ENCODE measurements at places on chromosomes 5 and 9. TPM values are rescaled to one million over a fixed set of nuclear protein-coding genes. Genes with fewer than 3 reads are reported as not detected.

The CD180 gene
- 3.0 TPM for total RNA-seq

The QRFP gene
- total RNA-seq: not detected

The STPG3 gene
- total RNA-seq: not detected

The RAD23B gene
- 78.4 TPM for total RNA-seq

The GPR151 gene
- not detected for total RNA-seq

The SLC4A9 gene
- total RNA-seq: not detected

The ST8SIA4 gene
- total RNA-seq: 19.7 TPM

The PCDH12 gene
- 10.3 TPM for total RNA-seq

DNA sequence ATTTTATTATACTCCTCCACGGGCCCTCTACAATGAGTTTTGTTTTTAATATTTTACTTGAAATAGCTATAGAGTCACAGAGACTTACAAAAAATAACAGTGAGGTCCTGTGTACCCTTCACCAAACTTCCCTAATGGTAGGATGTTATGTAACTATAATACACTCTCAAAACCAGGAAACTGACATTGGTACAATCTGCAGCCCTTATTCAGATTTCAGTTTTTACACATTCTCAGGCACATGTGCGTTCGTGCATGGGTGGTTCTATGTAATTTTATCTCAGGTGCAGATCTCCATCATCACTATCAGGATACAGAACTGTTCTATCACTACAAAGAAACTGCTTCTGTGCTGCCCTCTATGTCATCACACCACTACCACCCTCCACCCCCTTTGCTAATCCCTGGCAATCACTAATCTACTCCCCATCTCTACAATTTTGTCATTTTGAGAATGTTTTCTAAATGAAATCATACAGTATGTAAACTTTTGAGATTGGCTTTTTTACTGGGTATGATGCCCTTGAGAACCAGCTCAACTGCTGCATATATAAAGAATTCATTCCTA is 16.4 kb downstream of the RAB14 start:
- H3K36me3 ChIP-seq: no peaks in the 10 kb centered on the region
- peak overlapping the region; percentile 67 for H3K27ac ChIP-seq
- H3K27me3 ChIP-seq: no peaks in the 10 kb centered on the region
- no peaks in the 10 kb centered on the region for H3K4me1 ChIP-seq
- DNase-seq: no peak

- no peaks in the 10 kb centered on the region for H3K36me3 ChIP-seq
- no peak overlapping the region for H3K27ac ChIP-seq
- H3K27me3 ChIP-seq: no peaks in the 10 kb centered on the region
- no peak overlapping the region for H3K4me3 ChIP-seq
- no peak for DNase-seq
- no peaks in the 10 kb centered on the region for H3K4me1 ChIP-seq
Observed at GRCh38 chr9:94625835-94626234, 13.5 kb downstream of the FBP1 start.

GRCh38 chr9:14423815-14424261 is 109.9 kb upstream of the NFIB start:
- H3K36me3 ChIP-seq: no peaks in the 10 kb centered on the region
- no peaks in the 10 kb centered on the region for H3K4me1 ChIP-seq
- H3K27me3 ChIP-seq: no peaks in the 10 kb centered on the region
- no peak overlapping the region for H3K4me3 ChIP-seq

DNA sequence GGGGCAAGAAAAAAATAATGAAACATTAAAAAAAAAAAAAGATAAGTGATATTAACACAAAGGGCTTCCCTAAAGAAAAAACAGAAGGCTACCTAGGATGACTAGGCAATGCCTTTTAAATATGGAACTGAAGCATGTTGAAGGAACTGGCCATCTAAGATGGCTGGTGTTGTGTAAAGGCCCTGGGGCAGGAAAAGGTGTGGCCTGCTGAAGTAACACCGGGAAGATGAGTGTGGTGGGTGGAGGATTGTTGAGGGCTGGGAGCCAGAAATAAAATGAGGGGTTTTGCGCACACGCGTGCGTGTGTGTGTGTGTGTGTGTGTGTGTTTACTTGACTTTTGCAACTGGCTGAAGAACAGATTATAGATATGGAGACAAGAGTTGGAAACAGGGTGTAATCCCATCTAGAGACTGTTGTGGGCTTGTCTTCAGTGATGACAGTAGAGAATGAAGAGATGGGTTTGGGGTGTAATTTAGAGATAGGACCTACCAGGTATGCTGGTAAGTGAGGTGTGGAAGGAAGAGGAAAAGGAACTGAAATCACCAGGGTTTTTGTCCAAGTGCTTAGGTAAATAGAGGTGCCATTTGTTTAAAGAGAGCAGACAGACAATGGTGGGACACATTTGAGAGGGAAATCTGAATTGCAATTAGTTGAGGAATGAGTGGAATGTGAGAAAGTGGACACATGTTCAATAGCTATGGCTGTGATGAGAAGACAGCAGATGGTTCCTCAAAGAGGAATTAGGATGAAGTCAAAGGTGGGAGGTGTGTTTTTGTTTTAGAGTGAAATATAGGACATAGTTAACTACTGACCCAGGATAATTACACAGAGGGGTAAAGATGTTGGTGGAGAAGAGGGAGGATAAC is 33.9 kb downstream of the RAD23B start:
- no peaks in the 10 kb centered on the region for H3K36me3 ChIP-seq
- no peaks in the 10 kb centered on the region for H3K27me3 ChIP-seq
- no peak for DNase-seq
- H3K4me1 ChIP-seq: peaks cover 4% of the 10 kb centered on the region

- DNase-seq: no peak
- H3K4me1 ChIP-seq: no peaks in the 10 kb centered on the region
- H3K27ac ChIP-seq: no peak overlapping the region
- no peaks in the 10 kb centered on the region for H3K36me3 ChIP-seq
- H3K27me3 ChIP-seq: no peaks in the 10 kb centered on the region
Observed at GRCh38 chr9:87581513-87581912, 83.8 kb downstream of the DAPK1 start.

- no peak for DNase-seq
- no peaks in the 10 kb centered on the region for H3K4me1 ChIP-seq
- no peaks in the 10 kb centered on the region for H3K36me3 ChIP-seq
- no peak overlapping the region for H3K4me3 ChIP-seq
- no peaks in the 10 kb centered on the region for H3K27me3 ChIP-seq
Observed at GRCh38 chr9:15163931-15164330, 143.1 kb downstream of the TTC39B start.

GRCh38 chr9:122315534-122315933 is 50.9 kb downstream of the MRRF start:
- H3K27me3 ChIP-seq: no peaks in the 10 kb centered on the region
- peaks cover 9% of the 10 kb centered on the region for H3K36me3 ChIP-seq
- no peak overlapping the region for H3K27ac ChIP-seq
- H3K4me1 ChIP-seq: no peaks in the 10 kb centered on the region

DNA sequence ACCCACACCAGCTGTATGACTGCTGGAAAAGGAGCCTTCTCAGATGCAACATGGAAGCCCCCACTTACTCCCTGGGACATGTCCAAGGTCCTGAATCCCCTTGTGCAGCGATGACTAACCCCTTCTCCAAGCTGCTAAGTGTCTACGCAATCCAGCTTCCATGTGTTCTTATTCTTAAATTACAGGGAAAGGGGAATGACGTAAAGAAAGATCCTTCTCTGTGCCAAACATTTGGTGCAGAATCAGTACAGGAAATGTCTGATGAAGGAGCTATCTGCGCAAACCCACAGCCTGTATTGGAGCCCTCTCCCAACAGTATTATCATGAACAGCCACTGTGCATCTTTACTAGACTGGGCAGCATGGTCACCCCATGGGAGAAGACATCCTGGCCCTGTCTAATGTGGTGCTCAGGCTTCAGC is 183.2 kb downstream of the FRMD3 start:
- H3K36me3 ChIP-seq: no peaks in the 10 kb centered on the region
- no peaks in the 10 kb centered on the region for H3K27me3 ChIP-seq
- DNase-seq: no peak
- H3K27ac ChIP-seq: no peak overlapping the region

DNA sequence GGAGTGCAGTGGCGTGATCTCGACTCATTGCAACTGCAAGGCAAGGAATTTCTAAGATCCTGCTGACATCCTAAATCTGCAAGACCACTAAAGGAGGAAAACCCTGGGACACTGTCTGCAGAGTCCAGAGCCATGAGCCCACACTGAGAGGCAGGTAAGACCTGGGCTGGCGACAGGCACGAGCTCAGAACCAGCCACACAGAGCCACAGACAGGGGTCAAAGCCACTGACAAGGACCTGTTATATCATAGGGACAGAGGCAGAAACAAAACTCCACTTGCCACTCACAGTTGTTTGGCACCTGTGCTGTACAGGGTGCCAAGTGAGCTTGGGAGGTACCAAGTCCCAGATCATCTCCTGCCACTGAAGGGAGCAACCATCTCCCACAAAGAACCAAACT is 34.2 kb downstream of the IPPK start:
- peaks cover 7% of the 10 kb centered on the region for H3K36me3 ChIP-seq
- H3K27me3 ChIP-seq: no peaks in the 10 kb centered on the region
- H3K27ac ChIP-seq: no peak overlapping the region
- no peaks in the 10 kb centered on the region for H3K4me1 ChIP-seq
- no peak for DNase-seq

GRCh38 chr9:129100383-129101169 is 10.0 kb downstream of the CRAT start:
- H3K4me3 ChIP-seq: no peak overlapping the region
- H3K27me3 ChIP-seq: no peaks in the 10 kb centered on the region
- H3K27ac ChIP-seq: no peak overlapping the region
- no peak for DNase-seq
- no peaks in the 10 kb centered on the region for H3K36me3 ChIP-seq
- no peaks in the 10 kb centered on the region for H3K4me1 ChIP-seq

- H3K4me1 ChIP-seq: no peaks in the 10 kb centered on the region
- H3K36me3 ChIP-seq: no peaks in the 10 kb centered on the region
- H3K27me3 ChIP-seq: no peaks in the 10 kb centered on the region
- no peak overlapping the region for H3K4me3 ChIP-seq
Observed at GRCh38 chr5:151239237-151239861, 13.6 kb upstream of the GM2A start.

GRCh38 chr5:103232393-103232999 is 26.1 kb upstream of the MACIR start:
- H3K4me3 ChIP-seq: no peak overlapping the region
- DNase-seq: no peak
- H3K4me1 ChIP-seq: no peaks in the 10 kb centered on the region
- no peak overlapping the region for H3K27ac ChIP-seq
- no peaks in the 10 kb centered on the region for H3K36me3 ChIP-seq
- H3K27me3 ChIP-seq: no peaks in the 10 kb centered on the region

DNA sequence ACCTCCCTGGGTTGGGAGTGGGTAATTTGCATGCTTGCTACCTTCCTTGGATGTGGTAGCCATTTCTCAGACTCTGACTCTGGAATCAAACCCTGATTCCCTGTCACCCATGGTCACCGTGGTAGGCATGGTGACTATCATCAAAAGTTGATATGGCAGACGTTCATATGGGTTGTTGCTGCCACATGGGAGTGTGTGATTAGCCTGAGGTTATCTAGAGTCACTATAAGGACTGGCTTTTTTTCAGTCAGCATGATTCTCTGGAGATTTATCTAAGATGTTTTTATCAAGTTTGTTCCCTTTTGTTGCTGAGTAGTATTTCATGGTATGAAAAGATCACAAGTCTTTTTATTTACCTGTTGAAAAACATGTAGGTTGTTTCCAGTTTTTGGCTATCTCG is 7.0 kb downstream of the RCL1 start:
- H3K27ac ChIP-seq: no peak overlapping the region
- no peak overlapping the region for H3K4me3 ChIP-seq
- DNase-seq: no peak
- H3K4me1 ChIP-seq: peaks cover 2% of the 10 kb centered on the region
- no peaks in the 10 kb centered on the region for H3K36me3 ChIP-seq

GRCh38 chr5:1244976-1245375 is 19.8 kb downstream of the SLC6A18 start:
- no peak overlapping the region for H3K4me3 ChIP-seq
- no peak overlapping the region for H3K27ac ChIP-seq
- no peaks in the 10 kb centered on the region for H3K27me3 ChIP-seq
- H3K36me3 ChIP-seq: no peaks in the 10 kb centered on the region
- DNase-seq: no peak
- no peaks in the 10 kb centered on the region for H3K4me1 ChIP-seq

DNA sequence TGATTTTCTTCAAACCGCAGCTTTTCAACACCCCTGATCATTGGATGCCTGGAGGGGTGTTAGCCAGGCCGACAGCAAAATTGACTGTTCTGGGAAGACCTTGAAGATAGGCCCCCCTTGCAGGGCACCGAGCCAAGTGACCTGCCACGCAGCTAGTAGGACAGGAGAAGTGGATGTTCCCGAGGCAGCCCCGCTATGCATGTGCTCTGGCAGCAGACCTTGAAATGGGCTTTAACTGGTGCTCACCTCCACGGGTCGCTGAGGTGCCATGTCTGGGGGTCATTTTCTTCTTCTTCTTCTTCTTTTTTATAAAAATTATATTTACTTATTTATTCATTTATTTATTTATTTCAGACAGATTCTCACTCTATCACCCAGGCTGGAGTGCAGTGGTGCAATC is 12.6 kb downstream of the FGF18 start:
- H3K27me3 ChIP-seq: no peaks in the 10 kb centered on the region
- peak; percentile 52 for DNase-seq
- H3K4me1 ChIP-seq: no peaks in the 10 kb centered on the region

GRCh38 chr5:61167382-61167781 is 5.1 kb upstream of the SMIM15 start:
- DNase-seq: no peak
- no peaks in the 10 kb centered on the region for H3K36me3 ChIP-seq
- H3K4me3 ChIP-seq: no peak overlapping the region
- H3K4me1 ChIP-seq: no peaks in the 10 kb centered on the region
- H3K27me3 ChIP-seq: no peaks in the 10 kb centered on the region

- H3K4me1 ChIP-seq: peaks cover 2% of the 10 kb centered on the region
- no peak overlapping the region for H3K4me3 ChIP-seq
- H3K27ac ChIP-seq: peak overlapping the region; percentile 19
- peaks cover 2% of the 10 kb centered on the region for H3K36me3 ChIP-seq
Observed at GRCh38 chr9:131605770-131606590, 60.7 kb downstream of the PRRT1B start.

DNA sequence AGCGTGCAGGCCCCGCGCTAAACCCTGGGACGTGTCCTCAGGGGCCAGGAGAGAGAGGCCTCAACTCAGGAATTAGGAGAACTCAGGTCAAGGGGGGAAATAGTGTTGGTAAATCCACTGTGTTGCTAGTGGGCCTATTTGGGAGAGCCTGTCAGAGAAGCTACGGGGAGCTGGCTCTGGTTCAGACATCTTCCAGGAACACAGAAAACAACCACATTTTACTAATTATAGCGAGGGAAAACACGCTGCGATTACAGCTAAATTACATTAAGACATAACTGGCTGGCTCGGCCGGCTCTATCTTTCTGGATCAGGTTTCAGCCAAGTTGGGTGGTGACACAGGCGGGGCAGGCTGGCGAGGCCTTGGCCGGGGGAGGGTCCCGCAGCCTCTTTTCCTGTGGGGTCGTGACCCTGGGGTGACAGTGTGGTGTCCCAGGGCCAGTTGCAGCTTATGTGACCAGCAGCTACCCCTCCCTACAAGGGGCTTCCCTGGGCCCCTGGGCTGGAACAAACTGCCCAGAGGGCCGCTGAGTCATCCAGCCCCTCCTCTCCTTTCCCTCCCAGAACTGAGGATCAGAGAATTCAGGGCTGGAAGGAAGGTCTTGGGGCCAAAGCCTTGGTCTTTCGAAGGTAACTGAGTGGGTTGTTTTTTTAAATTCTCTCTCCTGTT is 75.1 kb downstream of the FGF18 start:
- no peaks in the 10 kb centered on the region for H3K27me3 ChIP-seq
- H3K4me1 ChIP-seq: peaks cover 2% of the 10 kb centered on the region

- no peak overlapping the region for H3K27ac ChIP-seq
- no peaks in the 10 kb centered on the region for H3K36me3 ChIP-seq
Observed at GRCh38 chr9:90950600-90950999, 149.0 kb downstream of the SYK start.

- H3K27me3 ChIP-seq: no peaks in the 10 kb centered on the region
- DNase-seq: no peak
- no peaks in the 10 kb centered on the region for H3K4me1 ChIP-seq
- no peaks in the 10 kb centered on the region for H3K36me3 ChIP-seq
- H3K4me3 ChIP-seq: no peak overlapping the region
- no peak overlapping the region for H3K27ac ChIP-seq
Observed at GRCh38 chr5:15131909-15132308, 260.3 kb upstream of the ANKH start.

Measured in aorta (tissue), 5 donors.